Fibroblast of skin of back (primary cell): ENCODE measurements at places on chromosomes 5 and 9.

GRCh38 chr5:140324041-140324600, 21.2 kb upstream of the PFDN1 start:
- peak; percentile 40 for DNase-seq

- no peak for DNase-seq
These were observed 390.0 kb downstream of the PLK2 start for GRCh38 chr5:58069846-58070245.

DNA sequence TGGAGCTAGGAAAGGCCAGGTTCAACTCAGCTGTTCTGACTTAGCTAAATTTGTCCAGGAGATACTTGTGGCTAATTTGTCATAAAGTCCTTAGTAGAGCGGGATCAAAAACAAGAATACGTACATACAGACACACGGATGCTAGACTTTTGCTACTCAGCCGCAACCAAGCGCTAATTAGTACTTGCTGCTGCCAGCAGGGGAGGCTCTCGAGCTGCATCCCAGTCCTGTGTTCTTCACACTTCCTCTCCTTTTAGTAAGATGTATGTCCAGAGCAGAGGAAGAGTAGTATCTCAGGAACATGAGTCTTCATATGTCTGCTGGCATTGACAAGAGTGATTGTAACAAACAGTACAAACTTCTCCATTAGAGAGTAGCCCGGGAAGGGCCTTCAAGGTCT, 58.3 kb downstream of the CYFIP2 start:
- DNase-seq: no peak

DNA sequence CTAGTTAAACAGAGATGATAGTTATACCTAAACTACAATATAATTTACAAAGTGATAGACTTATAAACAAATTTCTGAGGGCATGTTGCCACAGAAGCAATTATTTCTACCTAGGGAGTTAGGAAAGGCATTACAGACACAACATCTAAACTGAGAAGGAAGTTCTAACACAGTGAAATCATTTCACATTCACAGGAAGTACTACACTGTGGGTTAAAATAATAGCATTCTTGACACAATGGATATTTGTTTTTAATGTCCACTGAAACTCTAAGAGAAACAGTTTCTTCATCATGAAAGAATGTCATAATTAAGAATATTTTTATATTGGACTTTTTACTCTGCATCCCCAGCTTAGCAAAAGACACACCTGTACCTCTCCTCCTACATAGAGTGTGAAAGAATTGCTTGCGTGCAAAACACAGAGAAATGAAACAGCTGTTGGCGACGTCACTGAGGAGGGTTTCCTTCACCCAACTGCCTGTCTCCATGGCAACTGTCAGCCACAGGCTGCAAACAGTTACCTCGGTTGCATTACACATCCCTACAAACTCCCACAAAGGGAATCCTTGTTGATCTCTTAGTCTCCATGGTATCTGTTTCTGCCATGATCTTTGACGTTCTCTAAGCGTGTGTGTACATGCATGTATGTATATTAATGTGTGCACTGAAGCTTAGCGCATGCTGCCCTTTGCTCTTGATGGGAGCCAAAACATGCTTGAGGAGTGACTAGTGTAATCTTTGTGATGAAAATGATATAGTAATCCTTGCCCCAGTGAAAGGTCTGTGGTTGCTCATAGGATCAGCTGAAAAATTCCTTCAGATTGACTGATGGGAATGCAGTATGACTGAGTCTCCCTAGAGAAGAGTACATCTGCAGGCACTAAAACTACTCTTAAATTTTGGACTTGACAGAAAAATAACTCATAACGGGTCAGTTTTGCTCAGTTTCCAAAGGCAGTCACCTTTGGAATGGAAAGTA, 168.5 kb downstream of the ACTL7B start:
- DNase-seq: peak; percentile 92

DNA sequence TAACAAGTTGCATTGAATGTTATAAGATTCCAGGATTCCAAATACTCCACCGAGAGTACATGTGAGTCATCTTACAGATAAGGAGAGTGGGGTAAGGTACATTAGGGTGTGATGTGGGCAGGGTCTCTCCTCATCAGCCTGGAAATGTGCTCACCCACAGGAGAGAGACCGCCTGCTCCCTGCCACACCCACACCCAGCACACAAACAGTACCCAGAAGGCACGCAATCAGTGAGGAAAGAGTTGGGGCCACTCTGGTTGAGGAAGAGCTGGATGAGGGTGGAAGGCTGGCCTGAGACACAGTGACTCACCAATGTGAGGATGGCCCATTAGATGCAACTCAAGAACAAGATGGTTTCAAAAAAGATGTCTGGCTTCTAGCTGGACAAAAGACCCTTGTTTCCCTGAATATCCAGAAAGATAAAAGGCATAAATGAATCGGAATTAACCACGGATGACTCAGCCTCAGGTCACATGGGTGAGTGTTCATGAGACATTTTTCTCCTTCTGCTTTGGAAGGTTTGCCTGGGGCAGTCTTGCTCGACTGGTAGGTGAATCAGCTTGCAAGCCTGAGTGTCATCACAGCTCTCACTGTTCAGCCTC, 51.1 kb upstream of the LHFPL2 start:
- peak; percentile 94 for DNase-seq

DNA sequence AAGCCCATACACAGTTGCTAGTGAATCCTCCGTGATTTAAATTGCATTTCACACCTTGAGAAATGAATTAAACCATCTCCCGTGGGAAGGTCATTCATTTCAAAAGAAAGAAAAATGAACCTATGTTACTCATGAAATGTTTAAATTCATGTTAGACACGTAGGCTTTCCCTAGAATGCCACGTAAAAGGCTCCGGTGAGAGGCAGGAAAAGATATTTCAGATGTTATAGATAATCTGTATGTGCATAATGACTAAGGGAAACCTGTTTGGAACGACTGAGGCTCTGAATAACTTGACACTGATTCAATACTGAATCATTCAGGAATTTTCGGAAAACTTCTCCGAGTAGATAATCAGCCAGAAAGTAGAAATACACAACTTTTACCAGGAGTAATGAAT, 134.3 kb upstream of the ICE1 start:
- DNase-seq: peak; percentile 42

DNA sequence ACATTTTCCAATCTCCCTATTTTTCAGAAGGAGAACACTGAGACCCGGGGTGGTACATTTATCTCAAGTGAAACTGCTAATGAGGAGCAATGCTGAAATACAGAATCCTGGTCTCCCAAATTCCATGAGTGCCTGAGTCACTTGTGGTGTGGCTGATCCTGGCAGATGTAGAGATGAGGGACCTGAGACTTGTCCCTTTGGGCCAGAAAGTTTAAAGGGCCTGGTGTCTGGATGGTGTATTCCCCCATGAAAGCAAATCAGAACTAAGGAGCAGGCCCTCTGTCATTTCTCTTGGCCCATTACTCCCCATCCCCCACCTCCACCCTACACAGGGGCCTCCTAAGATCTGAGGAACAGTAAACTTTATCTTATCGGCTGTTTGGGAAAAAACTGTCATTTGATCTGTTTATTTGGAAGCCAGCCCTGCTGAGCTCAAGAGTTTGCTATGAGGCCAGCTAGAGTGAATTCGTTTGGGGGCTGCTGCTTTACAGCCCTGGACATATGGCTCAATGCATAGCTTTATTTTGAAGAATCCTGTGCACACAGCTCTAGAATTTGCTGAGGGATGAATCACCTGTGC, 140.3 kb downstream of the LHFPL2 start:
- peak; percentile 79 for DNase-seq

- peak; percentile 70 for DNase-seq
These were observed 41.5 kb downstream of the SVEP1 start for GRCh38 chr9:110537841-110538646.
